RWPE1 (cell line): ENCODE measurements at places on chromosomes 1 and 21.

GRCh38 chr1:158717344-158717743, 3.2 kb downstream of the OR6K3 start:
- peak; percentile 1 for DNase-seq

GRCh38 chr1:172704420-172705210, 45.7 kb downstream of the FASLG start:
- DNase-seq = no peak

DNA sequence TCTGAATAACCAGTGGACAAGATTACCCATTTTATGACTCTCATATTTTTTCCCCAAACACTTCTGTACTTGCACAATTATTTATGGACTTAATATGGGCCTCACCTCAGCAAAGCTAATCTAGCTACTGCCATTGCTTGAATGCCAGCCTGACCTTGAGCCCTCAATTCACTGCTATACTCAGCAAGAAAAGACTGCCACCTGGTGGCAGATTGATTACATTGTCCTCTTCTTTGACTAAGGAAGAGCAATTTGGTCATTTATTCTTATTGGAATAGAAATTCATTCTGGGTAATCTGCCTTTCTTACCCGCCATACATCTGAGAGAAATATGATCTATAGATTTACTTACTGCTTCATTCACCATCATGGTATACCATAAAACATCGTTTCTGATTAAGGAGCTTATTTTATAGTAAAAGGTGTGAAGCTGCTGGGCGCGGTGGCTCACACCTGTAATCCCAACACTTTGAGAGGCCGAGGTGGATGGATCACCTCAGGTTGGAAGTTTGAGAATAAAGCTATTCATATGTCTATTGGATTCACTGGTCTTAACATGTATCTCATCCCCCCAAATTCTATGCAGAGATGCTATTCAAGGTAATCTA, 32.9 kb upstream of the DIPK1A start:
- peak; percentile 60 for DNase-seq

GRCh38 chr1:203085528-203086406, at the start of gene MYOG:
Gene MYOG (minus strand): TSS chr1:203086012. CDS start chr1:203085961, 51 bp downstream.
- no peak for DNase-seq

- DNase-seq = peak; percentile 68
Measured at GRCh38 chr1:202199040-202199889, 5.7 kb downstream of the LGR6 start.

DNA sequence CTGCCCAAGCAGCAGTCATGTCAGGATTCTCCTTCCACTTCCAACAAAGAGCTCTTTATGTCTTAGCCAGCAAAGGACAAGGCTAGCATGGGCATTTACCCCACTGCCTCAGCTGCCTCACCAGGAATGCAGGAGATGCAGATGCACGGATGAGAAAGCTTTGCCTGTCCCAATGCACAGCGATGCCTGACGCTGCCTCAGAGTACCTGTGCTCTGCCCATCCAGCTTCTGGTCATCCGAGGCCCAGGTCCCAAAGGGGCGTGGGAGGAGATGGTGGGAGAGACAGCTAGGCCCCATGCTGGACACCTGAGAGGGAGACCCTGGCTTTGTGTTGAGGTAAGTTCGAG, 59.0 kb downstream of the IRF2BP2 start:
- no peak for DNase-seq

DNA sequence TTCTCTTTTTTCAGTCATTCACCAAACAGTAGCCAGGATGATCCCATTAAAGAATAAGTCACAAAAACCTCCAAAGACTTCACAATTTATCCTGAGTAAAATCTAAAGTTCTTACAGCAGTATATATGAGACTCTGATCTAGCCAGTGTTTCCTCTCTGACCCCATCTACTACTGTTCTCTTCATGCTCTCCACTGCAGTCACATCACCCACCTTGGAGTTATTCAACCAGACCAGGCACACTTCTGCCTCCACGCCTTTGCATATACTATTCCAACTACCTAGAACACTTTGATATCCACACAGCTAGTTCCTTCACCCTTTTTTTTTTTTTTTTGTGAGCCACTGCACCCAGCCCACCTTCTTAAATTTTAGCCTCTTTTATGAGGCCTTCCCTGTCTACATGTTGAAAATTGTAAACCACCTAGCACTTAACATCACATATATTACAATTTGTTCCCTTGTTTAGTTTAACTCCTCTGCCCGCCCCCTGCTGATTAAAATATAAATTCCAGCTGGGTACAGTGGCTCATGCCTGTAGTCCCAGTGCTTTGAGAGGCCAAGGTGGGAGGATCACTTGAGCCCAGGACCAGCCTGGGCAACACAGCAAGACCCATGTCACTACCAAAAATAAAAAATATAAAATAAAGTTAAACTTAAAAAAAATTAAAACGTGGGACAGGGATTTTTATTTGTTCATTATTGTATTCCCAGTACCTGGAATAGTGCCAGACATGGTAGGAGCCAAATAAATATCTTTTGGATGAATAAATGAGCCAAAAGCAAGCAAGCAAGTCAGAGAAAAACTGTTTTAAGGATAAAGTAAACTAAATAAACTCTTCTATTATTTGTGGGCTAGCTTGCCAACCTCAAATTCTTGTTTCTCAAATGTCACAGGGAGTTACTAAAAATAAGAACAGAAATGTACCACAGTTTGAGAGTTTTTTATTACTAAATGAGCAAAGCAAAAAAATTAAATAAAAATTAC, 35.2 kb upstream of the MUTYH start:
- no peak for DNase-seq
